SIG-M5 (cell line): ENCODE measurements at places on chromosomes 2 and 18.
A peak's percentile ranks its signal among the peaks of the same experiment; 100 is the strongest.

- DNase-seq = no peak
Observed at GRCh38 chr2:28280619-28281018, 112.0 kb upstream of the FOSL2 start.

DNA sequence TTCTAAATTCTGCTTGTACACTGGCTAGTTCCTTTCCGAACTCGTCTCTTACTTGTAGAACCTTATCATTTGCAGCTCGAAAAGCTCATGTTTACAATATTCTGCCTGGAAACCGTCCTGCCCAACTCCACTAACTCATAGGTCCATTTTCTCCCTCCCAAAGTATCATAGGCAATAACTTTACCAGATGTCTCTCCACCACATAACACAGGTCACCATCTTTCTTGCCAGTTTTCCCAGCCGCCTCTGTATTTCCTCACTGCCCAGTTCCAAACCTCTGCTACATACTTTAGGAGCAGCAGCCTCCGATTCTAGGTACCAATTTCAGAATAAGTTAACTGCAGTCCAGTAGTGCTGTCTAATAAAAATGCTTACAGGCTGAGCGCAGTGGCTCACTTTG lies 259.5 kb downstream of the GLI2 start:
- DNase-seq = no peak

DNA sequence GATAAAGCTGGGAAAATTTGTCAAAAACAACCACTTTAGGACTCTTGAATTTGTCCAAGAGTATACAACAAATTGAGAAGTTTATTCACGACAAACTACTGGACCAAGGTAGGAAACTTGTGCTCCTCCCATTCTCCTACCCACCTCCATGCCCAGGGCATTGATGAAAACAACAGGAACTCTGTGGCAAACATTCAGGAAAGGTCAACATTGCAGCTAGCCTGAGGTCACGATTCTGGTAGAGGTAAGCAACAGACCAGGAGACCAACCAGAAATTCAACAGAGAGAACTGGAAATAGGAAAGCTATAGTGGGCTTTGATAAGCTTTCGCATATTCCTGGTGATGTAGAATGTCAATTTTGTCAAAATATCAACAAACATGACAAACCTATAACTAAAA lies 209.1 kb upstream of the CTAGE1 start:
- no peak for DNase-seq

DNA sequence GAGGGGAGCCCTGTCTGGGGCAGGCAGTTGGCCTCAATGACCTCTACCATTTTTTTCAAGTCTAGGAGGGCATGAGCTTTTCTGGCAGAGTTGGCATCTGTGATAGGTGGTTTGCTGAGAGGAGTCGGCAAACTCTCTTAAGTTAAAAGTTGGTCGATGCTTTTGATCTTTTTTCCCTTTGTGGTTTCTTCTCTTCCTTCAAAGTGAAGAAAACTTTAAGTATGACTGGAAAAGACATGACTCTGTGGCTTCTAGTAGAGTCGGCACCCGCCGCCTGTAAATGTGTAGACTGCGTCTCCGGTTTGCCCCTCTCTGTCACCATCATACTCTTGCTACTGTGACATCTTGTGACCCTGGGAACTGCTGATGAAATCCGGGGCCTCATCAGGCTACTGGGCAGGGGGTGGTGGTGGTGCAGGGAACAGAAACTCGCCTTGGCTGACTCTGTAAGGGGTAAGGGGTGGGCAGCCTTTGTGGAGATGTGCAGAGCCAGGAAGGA lies 21.1 kb downstream of the INPP5D start:
- DNase-seq = peak; percentile 35

DNA sequence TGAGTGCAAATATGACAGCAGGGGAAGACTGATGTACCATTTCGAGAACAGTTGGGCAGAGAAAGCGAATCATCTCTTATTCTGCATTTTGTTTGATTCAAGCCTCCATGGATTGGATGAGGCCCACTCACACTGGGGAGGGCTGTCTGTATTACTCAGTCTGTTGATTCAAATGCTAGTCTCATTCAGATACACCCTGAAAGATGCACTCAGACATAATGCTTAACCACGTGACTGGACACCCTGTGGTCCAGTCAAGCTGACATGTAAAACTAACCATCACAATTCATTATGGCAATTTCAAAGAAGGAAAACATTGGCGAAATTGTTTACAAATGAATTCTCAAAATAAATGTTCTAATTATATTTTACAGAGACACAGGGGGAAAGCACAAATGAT lies 1210.2 kb downstream of the DPP10 start:
- DNase-seq = no peak

DNA sequence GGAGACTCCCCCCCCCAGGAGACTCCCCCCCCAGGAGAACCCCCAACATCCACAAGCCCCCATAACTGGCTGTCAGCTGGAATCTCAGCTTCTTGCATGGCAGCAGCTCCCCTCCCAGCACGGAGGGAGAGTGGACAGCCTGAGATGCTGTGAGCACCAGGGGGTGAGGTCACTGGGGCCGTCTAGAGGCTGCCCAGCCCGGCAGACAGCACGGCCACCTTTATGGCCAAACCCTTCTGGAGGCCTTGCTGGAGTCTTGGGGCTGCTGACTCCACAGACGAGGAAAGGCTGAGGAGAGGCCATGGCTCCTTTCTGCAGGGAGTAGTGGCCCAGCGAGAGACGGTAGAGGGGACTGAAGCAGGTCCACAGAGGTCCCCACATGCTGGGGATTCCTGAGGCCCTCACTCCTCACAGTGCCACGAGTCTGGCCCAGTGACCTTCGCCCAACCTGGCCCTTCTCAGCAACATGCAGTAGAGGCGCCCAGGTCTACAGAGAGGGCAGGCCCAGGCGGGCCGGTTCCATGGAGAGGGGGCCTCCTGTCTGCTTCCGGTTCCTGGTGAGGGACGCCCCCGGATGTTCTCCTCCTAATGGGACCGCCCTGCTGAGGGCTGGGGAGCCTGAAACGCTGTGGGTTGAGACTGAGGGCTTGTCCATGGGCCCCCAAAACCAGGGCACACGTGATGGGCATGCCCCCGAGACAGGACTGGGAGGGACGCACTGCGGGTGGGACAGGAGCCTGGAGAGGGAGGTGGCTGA lies 122.6 kb upstream of the CTDP1 start:
- no peak for DNase-seq

GRCh38 chr18:79133724-79134123 lies 64.5 kb downstream of the ATP9B start:
- no peak for DNase-seq

DNA sequence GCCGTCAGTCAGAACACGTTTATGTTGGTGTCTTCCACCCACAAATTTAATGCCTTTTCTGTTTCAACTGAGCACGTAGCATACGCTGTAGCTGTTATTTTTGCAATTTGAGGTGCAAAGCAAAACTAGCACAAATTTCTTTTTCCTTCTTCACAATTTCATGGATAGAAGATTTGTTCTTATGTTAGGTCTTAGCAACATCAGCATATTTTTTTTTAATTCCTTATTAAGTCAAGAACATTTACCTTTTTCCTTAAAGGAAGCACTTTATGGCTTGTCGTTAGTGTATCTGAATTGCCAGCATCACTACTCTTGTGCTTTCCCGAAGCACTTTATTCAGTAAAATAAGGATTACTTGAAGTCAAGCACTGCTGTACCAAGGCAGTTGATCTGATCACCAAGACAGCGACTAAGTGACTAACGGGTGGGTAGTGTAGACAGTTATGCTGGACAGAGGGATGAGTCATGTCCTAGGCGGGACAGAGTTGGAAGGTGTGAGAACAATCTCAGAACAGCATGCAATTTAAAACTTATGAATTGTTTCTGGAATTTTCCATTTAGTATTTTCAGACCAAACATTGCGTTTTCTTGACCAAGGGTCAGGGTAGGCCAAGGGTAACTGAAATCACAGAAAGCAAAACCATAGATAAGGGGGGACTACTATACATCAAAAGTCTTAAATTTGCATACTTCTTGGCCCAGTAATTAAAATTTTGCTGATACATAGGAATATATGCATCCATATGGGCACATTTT lies 13.3 kb downstream of the BABAM2 start:
- no peak for DNase-seq

DNA sequence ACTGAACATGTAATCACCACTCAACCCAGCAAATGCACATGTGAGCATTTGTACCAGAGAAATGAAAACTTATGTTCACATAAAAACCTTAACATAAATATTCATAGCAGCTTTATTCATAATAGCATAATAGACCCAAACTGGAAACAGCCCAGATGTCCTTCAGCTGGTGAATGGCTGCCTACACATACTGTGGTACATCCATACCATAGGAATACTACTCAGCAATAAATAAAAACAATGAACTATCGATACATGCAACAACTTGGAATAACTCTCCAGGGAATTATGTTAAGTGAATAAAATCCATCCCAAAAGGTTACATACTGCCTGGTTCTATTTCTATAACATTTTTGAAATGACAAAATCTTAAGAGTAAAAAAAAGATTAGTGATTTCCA lies 140.0 kb downstream of the AGPS start:
- no peak for DNase-seq

DNA sequence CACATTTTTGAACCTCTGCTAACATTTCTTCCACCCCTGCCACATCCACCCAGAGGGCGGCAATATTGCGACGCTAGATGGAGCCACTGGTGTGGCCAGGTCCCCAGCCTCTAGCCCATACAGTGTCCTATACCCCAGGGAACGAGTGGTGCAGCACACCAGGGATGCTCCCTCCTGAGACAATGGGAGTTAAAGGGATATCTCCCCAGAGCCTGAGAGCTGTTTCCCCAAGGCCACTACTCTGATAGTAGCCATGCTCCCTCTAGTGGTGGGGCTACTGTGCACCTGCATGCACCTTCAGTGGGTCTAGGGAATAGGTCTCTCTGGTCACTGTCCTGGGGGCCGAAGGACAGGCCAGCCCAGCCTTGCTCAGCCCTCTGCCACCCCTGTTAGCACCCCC lies 336.4 kb upstream of the FSHR start:
- no peak for DNase-seq

DNA sequence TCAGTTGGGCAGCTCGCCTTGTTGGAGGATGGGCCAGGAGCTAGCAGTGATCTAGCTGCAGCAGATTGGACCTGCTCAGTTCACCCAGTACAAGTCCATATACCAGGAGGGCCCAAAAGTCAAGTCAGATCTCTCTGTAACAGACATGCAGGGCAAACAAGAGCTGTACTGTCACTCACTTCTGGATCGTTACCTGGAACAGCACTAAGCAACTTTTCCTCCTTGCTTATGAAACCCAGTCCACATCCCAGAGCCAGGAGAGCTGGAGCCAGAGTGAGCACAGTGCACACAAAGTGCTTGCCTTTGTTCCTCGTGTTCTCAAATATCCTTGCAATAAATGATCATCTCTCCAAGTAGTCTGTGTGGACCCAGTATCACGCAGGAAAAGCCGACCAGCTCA lies 244.1 kb upstream of the FOSL2 start:
- no peak for DNase-seq

GRCh38 chr2:118842661-118843482 lies 4.6 kb downstream of the EN1 start:
- DNase-seq = no peak

GRCh38 chr2:119011910-119012209 lies 69.9 kb downstream of the MARCO start:
- DNase-seq = no peak

GRCh38 chr2:177541258-177541991 lies 148.9 kb downstream of the AGPS start:
- no peak for DNase-seq

DNA sequence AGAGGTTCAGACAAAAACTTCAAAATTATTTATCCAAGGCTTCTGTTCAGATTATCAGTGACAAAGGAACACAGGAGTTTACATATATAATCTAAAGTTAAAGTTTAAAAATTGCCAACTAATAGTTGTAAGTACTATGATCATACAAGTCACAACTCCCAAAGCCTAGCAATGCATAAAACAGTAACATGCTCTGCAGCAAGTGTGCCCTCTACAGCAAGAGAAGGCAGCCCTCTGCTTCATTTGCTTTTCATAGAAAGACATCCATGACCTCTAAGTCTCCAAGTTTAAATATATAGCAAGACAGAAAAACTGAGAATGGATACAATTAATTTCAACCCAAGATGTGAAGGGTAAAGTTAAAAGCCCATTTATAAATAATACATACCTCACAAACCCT lies 13.3 kb downstream of the RAB1A start:
- DNase-seq = no peak

DNA sequence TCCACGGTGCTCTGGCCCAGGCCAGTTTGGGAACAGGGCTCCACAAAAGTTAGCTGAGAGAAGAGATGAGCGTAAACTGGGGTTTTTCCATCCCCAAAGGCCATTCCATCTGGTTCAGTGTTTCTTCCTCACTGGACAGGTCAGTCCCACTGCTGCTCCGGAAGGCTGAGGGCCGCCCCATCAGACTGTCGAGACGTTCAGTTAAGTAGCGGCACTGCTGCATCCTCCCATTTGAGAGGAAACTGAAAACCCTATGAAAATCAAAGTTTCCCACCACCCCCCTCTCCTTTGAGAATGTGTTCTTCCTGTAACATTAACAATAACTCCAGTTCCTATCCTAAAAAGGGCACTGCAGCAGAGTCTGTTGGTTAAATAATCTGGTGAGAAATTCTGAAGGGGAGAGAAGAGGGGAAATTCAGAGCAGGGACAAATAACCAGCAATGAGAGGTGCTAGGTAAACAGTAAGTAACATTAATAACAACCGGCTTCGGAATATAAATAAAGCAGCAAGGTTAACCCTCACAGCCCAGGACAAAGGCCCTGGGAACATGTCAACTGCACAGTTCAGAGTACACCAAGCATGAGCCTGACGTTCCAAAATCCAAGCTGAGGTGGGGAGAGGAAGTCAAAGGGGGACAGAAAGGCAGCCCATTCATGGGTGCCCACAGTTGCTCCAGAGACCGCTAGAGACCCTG lies 55.4 kb downstream of the UXS1 start:
- DNase-seq = no peak

- DNase-seq = no peak
Observed at GRCh38 chr2:216151313-216152025, 42.3 kb downstream of the XRCC5 start.

- no peak for DNase-seq
Observed at GRCh38 chr18:38923126-38923525, 1357.5 kb upstream of the CELF4 start.

DNA sequence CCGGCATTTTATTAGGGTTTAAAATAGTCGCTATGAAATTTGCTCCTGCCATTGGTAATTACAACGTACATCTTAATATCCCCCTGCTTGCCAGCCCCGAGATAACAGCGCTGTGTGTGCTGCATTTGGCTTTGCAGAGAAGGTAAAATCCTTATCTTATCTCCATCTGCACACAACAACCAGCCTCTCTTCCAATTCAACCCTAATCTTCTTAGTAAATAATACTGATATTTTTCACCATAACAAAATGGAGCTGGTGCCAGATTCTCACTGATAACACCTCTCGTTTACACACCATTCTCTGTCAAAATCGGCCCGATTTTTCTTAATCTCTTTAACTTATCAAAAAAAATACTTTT lies 61.4 kb upstream of the SIX3 start:
- DNase-seq = no peak

DNA sequence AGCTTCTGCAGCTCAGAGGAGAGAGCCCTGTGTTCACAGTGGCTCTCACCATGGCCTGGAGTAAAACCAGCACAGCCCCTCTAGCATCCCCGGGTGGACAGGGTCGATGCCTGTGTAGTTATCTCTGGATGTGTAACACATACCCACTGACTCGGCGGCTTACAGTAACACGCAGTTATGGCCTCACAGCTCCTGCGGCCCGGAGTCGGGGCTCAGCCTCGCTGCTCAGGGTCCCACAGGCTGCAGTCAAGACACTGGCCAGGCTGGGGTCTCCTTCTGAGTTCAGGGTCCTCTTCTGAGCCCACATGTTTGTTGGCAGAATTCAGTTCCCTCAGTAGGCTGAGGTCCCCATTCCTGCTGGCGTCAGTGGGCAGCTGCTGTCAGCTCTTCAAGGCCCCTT lies 2.5 kb upstream of the RAB17 start:
- no peak for DNase-seq
